Esophagus squamous epithelium (tissue), 5 donors: ENCODE measurements at places on chromosomes 13 and 19. TPM values are rescaled to one million over a fixed set of nuclear protein-coding genes. Genes with fewer than 3 reads are reported as not detected.

ZNF99 gene
- not detected for total RNA-seq

DNA sequence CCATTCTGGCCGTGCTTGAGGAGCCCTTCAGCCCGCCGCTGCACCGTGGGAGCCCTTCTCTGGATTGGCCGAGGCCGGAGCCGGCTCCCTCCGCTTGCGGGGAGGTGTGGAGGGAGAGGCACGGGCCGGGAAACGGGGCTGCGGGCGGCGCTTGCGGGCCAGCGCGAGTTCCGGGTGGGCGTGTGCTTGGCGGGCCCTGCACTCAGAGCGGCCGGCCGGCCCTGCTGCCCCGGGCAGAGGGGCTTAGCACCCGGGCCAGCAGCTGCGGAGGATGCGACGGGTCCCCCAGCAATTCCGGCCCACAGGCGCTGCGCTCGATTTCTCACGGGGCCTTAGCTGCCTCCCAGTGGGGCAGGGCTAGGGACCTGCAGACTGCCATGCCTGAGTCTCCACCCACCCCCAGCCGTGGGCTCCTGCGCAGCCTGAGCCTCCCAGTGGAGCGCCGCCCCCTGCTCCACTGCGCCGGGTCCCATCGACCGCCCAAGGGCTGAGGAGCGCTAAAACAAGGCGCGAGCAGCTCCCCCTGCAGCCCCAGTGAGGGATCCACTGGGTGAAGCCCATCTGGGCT is 76.5 kb downstream of the PCDH20 start:
- H3K36me3 ChIP-seq, result no peaks in the 10 kb centered on the region
- H3K4me1 ChIP-seq, result no peaks in the 10 kb centered on the region
- no peak overlapping the region for H3K4me3 ChIP-seq
- H3K27ac ChIP-seq, result no peak overlapping the region
- DNase-seq, result no peak

ERICH6B gene
- not detected for total RNA-seq

DNA sequence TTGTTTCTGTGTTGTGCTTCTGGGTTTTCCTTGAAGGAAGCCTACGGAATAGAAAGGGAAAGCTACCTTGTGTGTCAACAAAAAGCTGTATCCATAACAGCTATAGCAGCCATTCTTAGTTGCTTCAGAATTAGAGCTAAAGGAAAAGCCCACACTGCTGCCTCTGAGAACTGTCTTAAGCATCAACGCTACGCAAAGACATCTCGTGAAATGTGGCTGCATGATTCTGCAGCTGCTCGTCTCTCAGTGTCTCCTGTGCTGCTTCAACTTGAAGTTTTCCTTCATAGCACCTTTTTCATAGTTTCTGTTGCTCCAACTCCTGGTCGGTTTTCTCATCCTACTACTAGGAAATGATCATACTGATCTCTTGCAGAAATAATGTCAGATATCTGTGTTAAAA is 140.9 kb upstream of the MAB21L1 start:
- H3K4me3 ChIP-seq, result no peak overlapping the region
- no peak for DNase-seq
- H3K27ac ChIP-seq, result no peak overlapping the region
- H3K4me1 ChIP-seq, result no peaks in the 10 kb centered on the region

DNA sequence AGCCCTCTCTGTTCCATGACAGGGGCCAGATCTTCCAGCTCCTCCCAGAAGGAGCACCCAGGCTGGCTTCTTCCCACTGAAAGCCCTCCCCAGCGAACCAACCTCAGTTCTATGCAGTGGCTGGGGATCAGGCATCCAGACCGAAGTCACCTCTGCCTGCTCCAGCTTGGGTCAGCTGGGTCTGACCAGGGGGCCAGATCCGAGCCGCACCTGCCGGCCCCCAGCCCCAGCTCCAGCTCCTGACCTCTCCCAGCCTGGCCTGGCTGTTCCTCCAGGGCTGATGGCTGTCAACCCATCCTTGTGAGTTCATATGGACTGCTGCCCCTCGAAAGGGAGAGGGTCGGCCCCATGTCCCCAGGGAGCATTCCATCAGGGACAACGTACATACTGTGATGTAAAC is 8.0 kb downstream of the TSSK6 start:
- no peak overlapping the region for H3K4me3 ChIP-seq
- no peak overlapping the region for H3K27ac ChIP-seq
- peaks cover 15% of the 10 kb centered on the region for H3K36me3 ChIP-seq
- no peaks in the 10 kb centered on the region for H3K4me1 ChIP-seq

C13orf42 gene
- total RNA-seq, result not detected

DNA sequence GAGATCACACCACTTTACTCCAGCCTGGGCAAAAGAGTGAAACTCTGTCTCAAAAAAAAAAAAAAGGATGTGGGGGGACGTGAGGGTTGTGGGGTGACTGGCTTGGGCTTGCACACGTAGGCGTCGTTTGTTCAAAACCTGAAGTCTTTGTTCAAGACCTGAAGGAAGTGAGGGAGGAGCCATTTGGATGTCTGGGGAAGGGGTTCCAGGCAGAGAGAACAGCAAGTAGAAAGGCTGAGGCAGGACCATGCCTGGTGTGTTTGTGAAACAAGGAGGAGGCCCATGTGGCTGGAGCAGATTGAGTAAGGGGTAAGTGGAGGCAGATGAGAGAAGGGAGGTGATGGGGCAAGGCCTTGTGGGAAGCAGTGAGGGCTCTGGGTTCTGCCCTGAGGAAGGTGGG is 27.8 kb downstream of the PIN1 start:
- no peaks in the 10 kb centered on the region for H3K27me3 ChIP-seq
- no peak overlapping the region for H3K27ac ChIP-seq
- no peaks in the 10 kb centered on the region for H3K4me1 ChIP-seq

GRCh38 chr19:40571831-40572495 is 4.7 kb upstream of the SHKBP1 start:
- no peak overlapping the region for H3K27ac ChIP-seq
- H3K27me3 ChIP-seq, result peaks cover 12% of the 10 kb centered on the region
- no peaks in the 10 kb centered on the region for H3K36me3 ChIP-seq
- H3K4me1 ChIP-seq, result peaks cover 13% of the 10 kb centered on the region

PRR22 gene
- total RNA-seq, result 2.1 TPM

- peaks cover 25% of the 10 kb centered on the region for H3K27me3 ChIP-seq
- peak overlapping the region; percentile 100 for H3K27ac ChIP-seq
- H3K4me3 ChIP-seq, result peak overlapping the region; percentile 54
- H3K4me1 ChIP-seq, result peaks cover 39% of the 10 kb centered on the region
- DNase-seq, result no peak
Observed at GRCh38 chr19:47228168-47228936, 2.6 kb downstream of the BBC3 start.

GRCh38 chr19:36225219-36225892 is 10.4 kb downstream of the ZNF146 start:
- peaks cover 11% of the 10 kb centered on the region for H3K4me1 ChIP-seq
- no peak overlapping the region for H3K4me3 ChIP-seq
- H3K27me3 ChIP-seq, result no peaks in the 10 kb centered on the region
- peaks cover 100% of the 10 kb centered on the region for H3K36me3 ChIP-seq
- DNase-seq, result no peak

ABCC4 gene
- total RNA-seq, result 5.5 TPM

CPAMD8 gene
- 6.7 TPM for total RNA-seq

RAB3A gene
- total RNA-seq, result 0.76 TPM
